Naive thymus-derived CD4-positive, alpha-beta T cell (primary cell): ENCODE measurements at places on chromosomes 4 and X. TPM values are rescaled to one million over a fixed set of nuclear protein-coding genes. Genes with fewer than 3 reads are reported as not detected.

TCEAL6 gene
- polyA plus RNA-seq = not detected

FBXL5 gene
- polyA plus RNA-seq = 123 TPM

PDGFC gene
- polyA plus RNA-seq = not detected

MND1 gene
- 0.75 TPM for polyA plus RNA-seq

NFKB1 gene
- 33.2 TPM for polyA plus RNA-seq

ERCC6L gene
- polyA plus RNA-seq = 0.58 TPM

KLKB1 gene
- 0.26 TPM for polyA plus RNA-seq

KLHL8 gene
- 9.7 TPM for polyA plus RNA-seq

CLNK gene
- polyA plus RNA-seq = not detected

GABRG1 gene
- polyA plus RNA-seq = not detected

DGKK gene
- polyA plus RNA-seq = not detected

ARR3 gene
- polyA plus RNA-seq = not detected

GABRA4 gene
- polyA plus RNA-seq = not detected

GPRASP1 gene
- polyA plus RNA-seq = 9.6 TPM

PHOX2B gene
- not detected for polyA plus RNA-seq

NUP54 gene
- 53.8 TPM for polyA plus RNA-seq

LIMCH1 gene
- polyA plus RNA-seq = not detected

FRMPD3 gene
- not detected for polyA plus RNA-seq

IQCM gene
- not detected for polyA plus RNA-seq

CDS1 gene
- polyA plus RNA-seq = 0.39 TPM

UTP14A gene
- 16.5 TPM for polyA plus RNA-seq

SATL1 gene
- polyA plus RNA-seq = not detected

FGG gene
- not detected for polyA plus RNA-seq

PAGE2B gene
- not detected for polyA plus RNA-seq

SMIM10L2A gene
- polyA plus RNA-seq = 0.49 TPM

SPANXN3 gene
- not detected for polyA plus RNA-seq

PITX2 gene
- polyA plus RNA-seq = not detected

MYOZ2 gene
- not detected for polyA plus RNA-seq

MAGEA9B gene
- polyA plus RNA-seq = not detected

ACSL1 gene
- 5.7 TPM for polyA plus RNA-seq
